GM23338 (cell line): ENCODE measurements at places on chromosomes 4 and X. TPM values are rescaled to one million over a fixed set of nuclear protein-coding genes. Genes with fewer than 3 reads are reported as not detected.
A peak's percentile ranks its signal among the peaks of the same experiment; 100 is the strongest.

DNA sequence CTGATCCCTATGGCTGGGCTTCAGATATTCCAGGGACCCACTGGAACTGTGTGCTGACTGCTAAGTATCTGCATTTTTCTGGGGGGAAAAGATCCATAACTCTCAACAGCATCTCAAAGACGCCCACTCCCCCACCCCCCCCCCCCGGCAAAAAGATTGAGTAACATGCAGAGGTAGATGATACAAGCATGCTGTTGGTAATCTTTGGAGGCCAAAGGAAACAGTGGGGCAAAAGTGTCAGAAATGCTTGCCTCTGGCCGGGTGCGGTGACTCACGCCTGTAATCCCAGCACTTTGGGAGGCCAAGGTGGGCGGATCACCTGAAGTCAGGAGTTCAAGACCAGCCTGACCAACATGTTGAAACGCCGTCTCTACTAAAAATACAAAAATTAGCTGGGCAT is 12.2 kb downstream of the XPNPEP2 start:
- no peak overlapping the region for H3K4me3 ChIP-seq
- no peak overlapping the region for H3K27ac ChIP-seq
- no peak for DNase-seq
- peaks cover 8% of the 10 kb centered on the region; the same call in 1 of the 2 replicates for H3K4me1 ChIP-seq
- no peaks in the 10 kb centered on the region for H3K27me3 ChIP-seq
- no peaks in the 10 kb centered on the region for H3K36me3 ChIP-seq

DNA sequence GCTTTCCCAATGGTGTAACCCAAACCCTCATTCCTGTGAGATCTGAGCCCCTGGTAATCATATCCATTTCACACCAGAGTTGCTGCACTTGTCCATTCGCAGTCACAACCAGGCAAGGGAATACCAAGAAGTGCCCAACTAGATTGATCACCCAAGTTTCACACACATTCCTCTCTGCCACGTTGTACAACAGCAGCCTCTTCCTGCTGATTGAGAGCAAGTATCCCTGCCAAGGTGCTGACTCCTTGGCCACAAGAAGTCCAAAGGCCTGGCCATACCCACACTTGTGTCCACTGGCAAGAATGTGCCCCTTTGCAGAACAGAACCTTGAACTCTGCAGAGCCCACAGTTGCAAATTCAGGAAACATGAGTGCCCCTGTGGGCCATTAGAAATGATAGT is 6.5 kb upstream of the ACOT9 start:
- no peak overlapping the region for H3K4me3 ChIP-seq
- no peaks in the 10 kb centered on the region for H3K4me1 ChIP-seq
- H3K27me3 ChIP-seq = no peaks in the 10 kb centered on the region
- no peak for DNase-seq
- no peak overlapping the region for H3K27ac ChIP-seq
- no peaks in the 10 kb centered on the region for H3K36me3 ChIP-seq

CLCN4 gene
- total RNA-seq = 4.9 and 5.0 TPM in 2 replicates

FOXR2 gene
- not detected in 2 replicates for total RNA-seq

NALF2 gene
- 8.0 and 10.5 TPM in 2 replicates for total RNA-seq

GC gene
- 0.21 TPM in 1 of 2 replicates, not detected in the other for total RNA-seq

- no peaks in the 10 kb centered on the region for H3K4me1 ChIP-seq
- no peaks in the 10 kb centered on the region for H3K36me3 ChIP-seq
- H3K27ac ChIP-seq = no peak overlapping the region
- no peaks in the 10 kb centered on the region for H3K27me3 ChIP-seq
- DNase-seq = peak; percentile 64
These were observed 67.9 kb upstream of the SOX3 start for GRCh38 chrX:140572724-140573123.
